ENCODE measurements at places on chromosomes 2 and 18.

DNA sequence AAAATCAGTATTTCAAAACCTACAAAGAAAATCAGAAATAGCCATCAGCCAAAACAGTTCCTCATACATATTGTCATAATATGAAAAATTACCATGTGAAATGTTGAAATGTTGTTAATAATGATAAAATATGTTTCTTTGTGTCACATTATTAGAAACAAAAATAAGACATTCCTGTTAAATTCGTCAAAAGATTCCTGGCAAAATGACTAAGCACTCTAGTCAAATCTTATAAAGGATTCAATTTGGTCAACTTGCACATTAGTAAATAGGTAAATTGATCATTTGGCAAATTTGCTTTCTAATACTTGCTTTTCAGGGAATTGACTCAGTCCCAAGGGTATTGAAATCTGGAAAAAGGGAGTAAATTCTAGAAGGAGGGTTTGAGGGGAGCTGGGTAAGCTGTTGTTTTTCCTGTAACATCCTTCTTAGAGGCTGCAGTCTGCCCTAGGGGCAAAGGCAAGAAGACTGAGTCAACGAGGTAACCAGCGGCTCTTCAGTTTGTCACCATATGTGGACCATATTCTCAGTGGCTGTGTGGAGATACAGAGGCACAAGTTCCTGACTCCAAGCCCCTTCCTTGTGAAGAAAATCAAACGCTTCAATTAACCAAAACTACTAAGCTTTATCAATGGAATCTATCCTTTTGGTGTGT is 482.3 kb downstream of the TNS1 start:
- DNase-seq: no peak

DNA sequence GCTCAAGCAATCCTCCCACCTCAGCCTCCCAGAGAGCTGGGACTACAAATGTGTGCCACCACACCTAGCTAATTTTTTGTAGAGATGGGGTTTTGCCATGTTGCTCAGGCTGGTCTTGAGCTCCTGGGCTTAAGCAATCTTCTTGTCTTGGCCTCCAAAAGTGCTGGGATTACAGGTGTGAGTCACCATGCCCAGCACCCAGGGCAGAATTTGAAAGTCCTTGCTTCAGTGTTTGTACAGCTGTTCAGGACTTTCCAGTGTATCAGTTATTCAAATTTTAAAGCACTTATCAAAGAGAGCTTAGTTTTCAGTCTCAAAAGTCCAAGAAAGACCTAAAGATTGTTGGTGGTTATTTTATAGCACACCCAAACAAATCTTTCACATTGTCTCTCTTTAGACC is 43.6 kb upstream of the VPS54 start:
- DNase-seq: no peak

GRCh38 chr2:165627470-165627869 is 158.0 kb downstream of the CSRNP3 start:
- no peak for DNase-seq

- no peak for DNase-seq
Measured at GRCh38 chr2:4628998-4629501, 925.7 kb downstream of the DCDC2C start.

- no peak for DNase-seq
Measured at GRCh38 chr18:56469582-56469981, 168.8 kb downstream of the TXNL1 start.

DNA sequence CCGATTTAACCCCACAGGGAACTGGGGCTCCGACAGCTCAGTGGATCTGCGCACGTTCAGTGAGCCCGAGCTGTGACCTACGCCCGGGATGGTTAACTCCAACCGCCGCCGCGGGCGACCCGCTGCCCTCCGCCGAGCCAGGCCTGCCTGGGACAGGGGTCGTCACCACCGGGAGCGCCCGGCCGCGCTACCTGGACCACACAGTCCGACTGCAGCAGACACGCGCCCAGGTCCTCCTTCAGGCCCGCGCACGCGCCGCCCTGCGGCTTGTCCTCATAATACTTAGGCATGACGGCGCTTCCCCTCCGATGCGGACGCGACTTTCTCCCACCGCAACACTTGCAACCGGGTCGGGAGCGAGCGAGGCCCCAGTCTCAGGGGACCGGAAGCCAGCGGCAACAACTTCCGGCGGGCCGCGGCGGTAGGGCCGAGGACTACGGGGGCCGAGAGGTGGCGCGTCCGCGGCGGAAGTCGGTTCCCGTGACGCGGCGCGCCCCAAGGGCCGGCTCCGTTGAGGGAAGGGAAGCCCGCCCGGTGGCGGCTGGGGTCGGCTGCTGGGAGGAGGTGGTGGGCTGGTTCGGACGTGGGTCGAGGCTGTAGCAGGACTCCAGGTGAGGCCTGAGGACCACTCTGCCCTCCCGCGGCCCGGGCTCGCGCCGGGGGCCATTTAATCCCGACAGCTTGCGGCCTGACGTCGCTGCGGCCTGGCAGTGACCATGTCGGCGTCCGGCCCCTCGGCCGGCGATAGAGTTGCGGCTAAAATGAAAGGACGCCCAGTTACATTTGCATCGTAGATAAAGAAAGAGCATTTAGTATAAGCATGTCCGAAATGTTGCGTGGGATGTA is at the start of the genes COA5 and UNC50:
TSS of gene COA5 (minus strand) at position 397 of the 846 bp plus-strand sequence. CDS start at position 290, 107 bp downstream.
TSS of gene UNC50 (plus strand) at position 474 of the 846 bp plus-strand sequence. CDS start 1,171 bp downstream, outside the sequence.
- peak; percentile 56 for DNase-seq

DNA sequence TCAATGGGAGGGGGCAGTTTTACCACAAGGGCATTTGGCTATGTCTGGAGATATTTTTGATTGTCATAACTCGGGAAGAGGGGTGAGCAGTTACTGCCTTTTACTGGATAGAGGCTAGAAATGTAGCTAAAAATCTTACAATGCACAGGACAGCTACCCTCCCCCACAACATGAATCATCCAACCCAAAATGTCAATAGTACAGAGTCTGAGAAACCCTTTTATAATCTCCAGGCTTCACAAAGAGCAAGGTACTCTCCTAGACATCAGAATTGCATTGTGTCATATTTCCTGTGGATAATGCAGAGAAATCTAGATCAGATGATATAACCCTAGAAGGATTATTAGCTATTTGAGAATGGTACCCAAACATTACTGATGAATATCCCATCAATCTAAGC is 277.1 kb upstream of the NRP2 start:
- DNase-seq: no peak

DNA sequence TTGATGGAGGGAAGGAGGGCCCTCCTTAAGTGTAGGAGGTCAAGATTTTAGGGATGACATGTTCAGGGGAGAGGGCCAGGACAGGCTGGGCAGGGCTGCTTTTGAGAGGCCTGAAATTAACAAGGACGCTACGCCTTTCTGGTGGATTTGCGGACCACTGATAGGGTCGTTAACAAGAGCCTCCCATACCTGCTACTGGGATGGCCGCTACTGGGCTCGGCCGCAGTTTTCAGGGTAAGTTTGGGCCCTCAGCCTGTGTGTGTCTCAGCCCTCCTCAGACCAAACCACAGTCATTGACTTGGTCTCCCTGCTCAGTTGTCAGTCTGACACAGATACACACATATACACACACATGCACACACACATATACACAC is 180.9 kb downstream of the SMAD2 start:
- DNase-seq: no peak

GRCh38 chr2:72131371-72131891 is 16.2 kb downstream of the CYP26B1 start:
- DNase-seq: peak; percentile 39

- no peak for DNase-seq
Measured at GRCh38 chr2:165825041-165825440, 31.0 kb upstream of the GALNT3 start.

DNA sequence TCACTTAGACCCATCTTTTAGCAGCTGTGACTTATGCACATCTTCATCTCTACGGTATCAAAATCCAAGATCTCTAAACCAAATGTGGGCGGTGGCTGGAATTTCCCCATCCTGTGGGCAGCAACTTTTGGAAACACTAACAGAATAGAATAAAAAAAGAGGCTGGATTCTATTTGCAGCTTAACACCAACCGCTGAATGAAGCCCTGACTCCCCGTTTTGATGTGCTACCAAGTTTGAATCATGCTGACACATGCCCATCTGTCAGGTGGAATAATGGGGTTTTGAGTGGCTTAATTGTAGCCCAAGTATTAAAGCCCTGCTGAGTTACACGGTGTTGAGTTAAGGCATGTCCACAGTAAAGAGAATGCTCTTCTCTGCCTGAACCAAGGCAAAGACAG is 165.2 kb downstream of the MTCL1 start:
- no peak for DNase-seq

DNA sequence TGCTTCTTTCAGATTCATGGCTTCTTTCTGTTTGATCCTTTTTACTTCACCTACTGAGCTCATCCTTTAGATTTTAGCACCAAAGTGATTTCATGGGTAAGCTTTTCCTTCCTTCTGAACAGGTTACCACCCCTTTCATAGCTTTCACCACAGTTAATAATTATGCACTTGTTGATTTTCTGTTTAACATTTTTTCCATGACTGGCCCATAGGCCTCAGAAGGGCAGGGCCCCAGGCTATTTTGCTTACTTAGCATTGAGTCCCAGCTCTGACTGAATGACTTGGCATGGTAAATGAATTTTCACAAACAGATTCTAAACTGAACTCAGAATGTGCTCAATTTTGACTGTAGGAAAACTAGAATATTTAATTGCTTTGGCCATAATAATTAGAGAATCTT is 177.0 kb downstream of the GCA start:
- no peak for DNase-seq

DNA sequence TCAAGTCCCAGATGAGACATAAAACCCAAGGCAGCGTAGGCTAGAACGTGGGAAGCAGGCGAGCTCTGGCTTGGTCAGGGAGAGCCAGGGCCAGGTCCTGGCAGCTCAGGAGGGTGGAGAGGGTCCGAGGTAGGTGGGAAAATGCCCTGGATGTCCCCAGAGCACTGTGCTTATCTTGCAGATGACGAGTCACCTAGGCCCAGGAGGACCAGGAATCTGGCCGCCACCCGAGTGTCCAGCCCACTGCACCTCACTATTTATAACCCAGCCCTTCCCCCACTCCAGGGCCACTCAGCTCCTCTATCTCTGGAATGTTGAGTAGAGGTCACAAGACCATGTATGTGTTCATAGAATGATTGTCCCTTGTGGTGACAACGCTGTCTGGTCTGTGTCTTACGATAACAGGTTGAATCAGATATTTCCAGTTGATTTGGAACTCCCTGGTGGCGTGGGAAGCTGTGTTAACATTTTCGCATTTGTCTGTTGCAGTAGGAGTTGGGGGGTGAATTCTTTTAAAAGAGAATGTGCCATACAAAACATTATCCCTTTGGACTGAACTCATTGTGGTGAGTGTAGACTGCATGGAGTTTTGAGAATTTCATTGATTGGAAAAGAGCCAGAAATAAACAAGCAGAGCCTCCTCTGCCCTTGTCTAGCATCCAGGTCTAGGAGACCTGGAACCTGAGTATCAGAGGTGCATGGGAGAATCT is 47.5 kb downstream of the EMILIN2 start:
- no peak for DNase-seq

GRCh38 chr2:241720560-241720959 is 13.9 kb upstream of the D2HGDH start:
- no peak for DNase-seq

DNA sequence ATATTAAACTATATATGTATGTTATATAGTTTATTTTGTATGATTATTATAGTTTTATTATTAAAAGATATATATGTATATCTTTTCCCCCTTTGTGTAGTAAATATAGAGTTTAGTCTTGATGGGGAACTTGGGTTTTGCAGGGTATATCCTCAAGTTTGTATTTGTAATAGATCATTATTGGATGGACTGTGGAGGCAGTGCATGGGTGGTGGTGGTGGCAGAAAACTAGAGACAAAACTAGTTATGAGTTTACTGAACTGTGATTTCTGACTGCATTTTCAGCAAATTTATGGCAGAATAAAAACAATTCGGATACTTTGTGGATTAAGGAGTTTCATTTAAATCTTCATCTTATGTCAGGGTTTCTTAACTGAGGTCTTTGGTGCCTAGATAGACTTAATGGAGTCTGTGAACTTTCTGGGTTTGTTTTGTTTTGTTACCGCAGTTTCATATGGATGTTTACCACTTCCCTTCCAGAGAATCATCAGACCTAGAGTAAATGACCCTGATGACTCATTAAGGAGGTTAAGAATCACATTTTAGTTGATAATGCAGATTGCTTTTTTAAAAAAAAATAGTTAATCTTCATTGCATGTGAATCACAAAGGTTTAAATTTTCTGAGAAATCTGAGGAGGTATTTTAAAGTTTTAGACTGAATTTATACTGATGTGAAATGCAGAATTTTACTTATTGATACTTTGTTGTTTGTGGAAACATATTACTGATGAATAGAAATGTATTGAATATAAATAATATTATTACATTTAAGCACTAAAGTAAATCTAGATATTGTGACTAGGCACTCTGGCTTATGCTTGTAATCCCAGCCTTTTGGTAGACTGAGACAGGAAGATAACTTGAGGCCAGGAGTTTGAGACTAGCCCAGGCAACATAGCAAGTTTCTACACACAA is 14.5 kb downstream of the EPC2 start:
- no peak for DNase-seq

GRCh38 chr18:46415532-46416252 is 241.3 kb downstream of the LOXHD1 start:
- no peak for DNase-seq

- no peak for DNase-seq
Measured at GRCh38 chr2:227785293-227785692, 28.3 kb upstream of the CCL20 start.

DNA sequence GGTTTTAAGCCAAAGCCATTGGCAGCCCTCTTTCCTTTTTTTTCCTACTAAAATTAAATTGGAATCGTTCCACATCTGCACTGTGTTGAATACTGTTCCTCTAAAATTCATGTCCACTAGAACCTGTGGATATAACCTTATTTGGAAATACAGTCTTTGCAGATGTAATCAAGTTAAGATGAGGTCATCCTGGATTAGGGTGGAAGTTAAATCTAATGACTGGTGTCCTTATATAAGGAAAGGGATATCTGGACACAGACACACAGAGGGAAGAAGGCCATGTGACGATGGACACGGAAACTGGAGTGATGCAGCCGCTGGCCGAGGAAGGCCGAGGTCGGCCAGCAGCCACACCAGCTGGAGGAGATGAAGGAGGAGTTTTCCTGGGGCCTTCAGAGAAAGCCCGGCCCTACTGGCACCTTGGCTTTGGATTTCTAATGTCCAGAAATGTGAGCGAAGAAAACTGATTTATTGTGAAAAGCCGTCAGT is 49.4 kb downstream of the LONRF2 start:
- no peak for DNase-seq

DNA sequence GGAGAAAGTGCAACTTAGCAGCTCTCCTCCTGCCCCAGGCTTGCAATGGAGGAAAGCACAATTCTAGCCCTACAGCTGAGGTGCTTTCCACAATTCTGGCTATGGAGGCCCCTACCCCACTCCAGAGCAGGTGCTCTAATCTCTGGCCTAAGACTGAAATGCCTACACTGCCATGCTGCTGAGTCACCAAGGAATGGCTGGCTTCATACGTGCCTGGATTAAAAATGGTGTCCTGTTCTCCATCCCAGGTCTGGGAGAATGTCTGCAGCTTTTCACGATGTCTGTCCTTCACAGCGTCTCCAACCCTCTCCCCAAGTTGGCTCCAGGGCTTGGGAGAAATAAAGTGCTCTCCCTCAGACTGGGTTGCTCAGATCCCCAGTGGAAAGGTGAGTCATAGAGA is 48.5 kb downstream of the MBOAT2 start:
- DNase-seq: no peak

- DNase-seq: no peak
Measured at GRCh38 chr2:19238440-19239060, 119.9 kb downstream of the OSR1 start.

All from H1 (cell line).